HFFc6 (cell line): ENCODE measurements at places on chromosomes 11 and 22. TPM values are rescaled to one million over a fixed set of nuclear protein-coding genes. Genes with fewer than 3 reads are reported as not detected.

DNA sequence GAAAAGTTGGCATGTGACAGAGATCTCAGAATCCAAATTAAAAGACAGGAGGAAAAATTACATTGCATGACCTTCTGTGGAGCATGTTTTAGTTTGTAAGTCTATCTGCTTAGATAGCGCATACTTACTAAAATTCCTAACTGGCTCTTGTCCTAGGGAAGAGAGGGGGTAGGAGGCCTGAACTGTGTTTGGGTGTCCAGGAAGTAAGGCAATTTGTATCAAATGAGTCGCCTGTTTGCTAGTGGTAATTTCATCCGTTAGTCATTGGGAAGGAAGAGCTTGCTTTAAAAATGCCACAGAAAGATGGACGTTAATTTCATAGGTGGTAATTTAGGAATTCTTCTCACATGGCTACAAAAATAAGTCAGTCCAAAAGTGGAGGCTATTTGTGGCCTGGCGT, 18.5 kb downstream of the GRK3 start:
- no peak for DNase-seq

Gene ALDH3B1
- 26.0 to 46.4 TPM (median 38.9 TPM) in 3 replicates for total RNA-seq

DNA sequence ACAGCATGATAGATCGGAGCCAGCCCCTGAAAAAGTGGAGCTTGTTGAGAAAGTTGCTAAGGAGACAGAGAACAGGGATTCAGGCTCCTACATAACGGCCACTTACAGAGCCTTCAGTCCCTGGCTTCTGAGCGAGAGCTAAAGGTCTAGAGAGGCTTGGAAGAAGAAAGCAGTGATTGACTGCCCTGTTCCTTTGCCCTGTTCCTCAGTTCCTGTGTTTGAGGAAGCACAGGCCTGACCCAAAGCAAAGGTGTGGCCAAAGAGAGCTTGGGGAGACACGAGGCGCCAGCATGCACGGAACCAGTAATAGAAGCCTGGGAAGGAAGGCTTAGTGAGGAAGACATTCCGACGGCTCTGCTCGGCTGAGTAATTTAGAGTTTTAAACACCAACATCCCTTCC, 74.1 kb upstream of the CSNK2A3 start:
- DNase-seq, result no peak

Gene GGTLC2
- total RNA-seq, result not detected in 3 replicates

DNA sequence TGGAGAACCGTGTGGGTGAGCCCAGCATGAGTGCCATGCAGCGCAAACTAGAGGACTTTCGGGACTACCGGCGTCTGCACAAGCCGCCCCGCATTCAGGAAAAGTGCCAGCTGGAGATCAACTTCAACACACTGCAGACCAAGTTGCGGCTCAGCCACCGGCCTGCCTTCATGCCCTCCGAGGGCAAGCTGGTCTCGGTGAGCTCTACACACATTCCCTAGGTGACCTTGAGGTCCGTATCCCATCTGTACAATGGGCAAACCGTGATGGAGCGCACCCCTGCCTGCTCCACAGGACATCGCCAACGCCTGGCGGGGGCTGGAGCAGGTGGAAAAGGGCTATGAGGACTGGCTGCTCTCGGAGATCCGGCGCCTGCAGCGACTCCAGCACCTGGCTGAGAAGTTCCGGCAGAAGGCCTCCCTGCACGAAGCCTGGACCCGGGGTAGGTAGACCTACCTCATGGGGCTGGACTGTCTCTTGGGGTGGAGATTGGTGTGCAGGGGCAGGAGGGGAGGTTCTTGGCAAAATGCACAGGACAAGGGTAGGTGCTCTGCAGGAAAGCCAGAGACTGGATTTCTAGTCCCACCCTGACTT, 10.6 kb downstream of the CTSF start:
- DNase-seq, result no peak

DNA sequence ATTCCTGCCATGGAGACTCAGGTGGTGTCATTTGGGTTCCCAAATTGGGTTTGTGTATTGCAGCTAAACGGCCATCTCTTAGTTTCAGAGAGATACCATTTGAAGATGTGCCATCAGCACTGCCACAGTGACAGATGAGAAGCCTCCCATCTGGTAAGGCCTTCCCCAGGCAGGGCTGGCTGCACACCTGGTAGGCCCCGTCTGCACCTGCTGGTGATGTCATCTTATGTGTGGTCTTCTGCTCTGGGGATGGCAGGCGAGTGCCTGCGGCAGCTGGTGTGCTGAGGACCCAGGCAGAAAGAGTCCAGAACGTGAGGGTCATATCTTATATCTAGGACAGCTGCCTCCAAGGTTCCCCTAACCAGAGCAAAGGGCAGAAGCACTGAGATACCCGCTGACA, 100.6 kb downstream of the CSNK2A3 start:
- no peak for DNase-seq
